ENCODE measurements at places on chromosomes 4 and X. TPM values are rescaled to one million over a fixed set of nuclear protein-coding genes. Genes with fewer than 3 reads are reported as not detected.
A peak's percentile ranks its signal among the peaks of the same experiment; 100 is the strongest.

DNA sequence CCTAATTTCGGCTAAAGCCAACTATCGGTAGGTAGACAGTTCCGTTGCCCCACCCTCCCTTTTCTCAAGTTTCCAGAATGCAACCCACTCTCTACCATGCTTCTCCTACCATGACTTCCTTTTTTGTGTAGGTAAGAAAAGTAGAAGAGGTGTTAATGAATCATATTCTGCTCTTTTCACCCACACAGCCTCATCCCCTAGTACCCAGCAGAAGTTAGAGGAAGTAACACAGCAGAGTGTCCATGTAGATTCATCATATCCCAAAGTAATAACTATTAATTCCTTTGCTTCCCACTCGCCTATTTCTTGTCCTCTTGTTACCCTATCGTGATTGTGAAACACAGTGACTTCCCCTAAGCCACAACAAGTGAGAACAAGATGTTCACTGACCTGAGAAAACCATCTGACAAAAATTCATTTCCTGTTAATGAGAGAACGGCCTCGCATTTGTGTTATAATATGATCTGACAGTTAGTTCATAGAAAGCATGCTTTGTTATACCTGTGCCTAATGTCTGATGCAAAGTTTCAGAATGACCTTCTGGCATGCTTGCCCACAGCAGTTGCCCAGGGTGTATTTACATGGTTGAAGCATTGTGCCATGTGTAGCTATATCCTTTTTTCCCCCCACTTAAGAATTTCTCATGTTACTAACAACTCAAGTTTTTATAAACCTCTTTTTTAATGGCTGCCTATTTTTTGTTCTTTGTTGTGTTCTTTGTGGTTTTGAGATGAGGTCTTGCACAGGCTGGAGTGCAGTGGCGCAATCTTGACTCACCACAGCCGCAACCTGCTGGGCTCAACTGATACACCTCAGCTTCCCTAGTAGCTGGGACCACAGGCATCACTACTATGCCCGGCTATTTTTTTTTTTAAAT is 185.6 kb downstream of the RAP1GDS1 start:
- DNase-seq, result peak; percentile 75

GRCh38 chrX:68748030-68748429 is 80.8 kb upstream of the EFNB1 start:
- no peak for DNase-seq

GRCh38 chr4:139889264-139889663 is 223.6 kb downstream of the MGST2 start:
- DNase-seq, result no peak

GRCh38 chr4:39472396-39472795 is 13.5 kb downstream of the LIAS start:
- no peak for DNase-seq

Gene SPARCL1
- total RNA-seq, result not detected

Gene PIR
- total RNA-seq, result 5.4 TPM

Gene PCDH7
- not detected for total RNA-seq

Gene REPS2
- total RNA-seq, result not detected

Gene PABPC1L2B
- total RNA-seq, result not detected

Gene GAK
- 168 TPM for total RNA-seq

Data from natural killer cell treated with Interleukin-12 subunit alpha and Interleukin-12 subunit beta and Interleukin-15 and Interleukin-18, amount 100 ng/mL, for 72 hours (primary cell).